IMR-90 (cell line): ENCODE measurements at places on chromosomes 4 and X. TPM values are rescaled to one million over a fixed set of nuclear protein-coding genes. Genes with fewer than 3 reads are reported as not detected.
A peak's percentile ranks its signal among the peaks of the same experiment; 100 is the strongest.

Gene FGD1
- total RNA-seq: 2.0 and 2.5 TPM in 2 replicates

- H3K36me3 ChIP-seq: no peaks in the 10 kb centered on the region
- no peaks in the 10 kb centered on the region for H3K4me1 ChIP-seq
- H3K4me3 ChIP-seq: no peak overlapping the region
- peak; percentile 96 for DNase-seq
Measured at GRCh38 chrX:44400588-44400987, 57.1 kb upstream of the EFHC2 start.

Gene DLG3
- total RNA-seq: 18.9 and 27.1 TPM in 2 replicates

- DNase-seq: no peak
- no peaks in the 10 kb centered on the region for H3K27me3 ChIP-seq
- H3K27ac ChIP-seq: no peak overlapping the region
- H3K4me1 ChIP-seq: no peaks in the 10 kb centered on the region
Measured at GRCh38 chrX:1521459-1521956, 15.5 kb downstream of the P2RY8 start.

GRCh38 chr4:106767991-106768390 is 268.1 kb downstream of the DKK2 start:
- no peak for DNase-seq
- H3K27me3 ChIP-seq: no peaks in the 10 kb centered on the region
- H3K4me1 ChIP-seq: no peaks in the 10 kb centered on the region
- H3K27ac ChIP-seq: no peak overlapping the region

DNA sequence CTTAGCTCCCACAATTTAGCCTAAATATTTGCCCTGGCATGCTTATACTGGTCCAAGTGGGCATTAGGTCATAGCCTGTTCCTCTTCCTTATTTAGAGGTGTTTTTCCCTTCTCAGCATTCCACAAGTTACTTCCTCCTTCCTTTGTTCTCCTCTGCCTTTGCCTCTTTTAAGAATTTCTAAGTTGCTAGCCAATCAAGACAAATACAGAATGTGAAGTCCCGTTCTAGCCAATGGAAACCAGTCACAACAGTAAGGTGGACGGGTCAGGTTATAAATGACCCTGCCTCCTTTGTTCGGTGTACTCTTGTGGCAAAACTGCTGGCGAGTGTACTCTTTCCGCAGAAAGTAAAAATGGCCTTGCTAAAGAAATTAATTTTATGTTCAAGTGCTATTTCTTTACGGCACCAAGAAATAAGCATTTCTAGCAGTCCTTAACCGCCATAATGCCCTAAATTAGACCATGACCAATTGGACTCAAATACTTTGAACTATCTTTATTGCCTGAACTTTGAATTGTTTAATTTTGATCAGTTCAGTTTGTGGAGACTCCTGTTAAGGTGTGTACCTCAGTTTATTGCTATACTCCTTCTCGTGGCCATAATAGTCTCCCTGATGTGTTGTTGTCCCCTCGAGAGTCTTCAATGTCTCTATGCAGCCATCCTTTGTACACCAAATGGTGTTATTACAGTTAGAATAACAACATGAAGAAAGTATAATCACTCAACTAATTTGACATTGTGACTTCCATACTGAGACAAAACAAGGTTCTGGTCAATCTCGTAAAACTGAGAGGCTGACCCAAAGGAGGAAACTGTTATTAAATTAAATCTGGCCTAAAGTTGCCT is 1.6 kb upstream of the HADH start:
- H3K4me3 ChIP-seq: no peak overlapping the region
- H3K4me1 ChIP-seq: no peaks in the 10 kb centered on the region
- no peak for DNase-seq

Gene SASH3
- total RNA-seq: not detected in 2 replicates

DNA sequence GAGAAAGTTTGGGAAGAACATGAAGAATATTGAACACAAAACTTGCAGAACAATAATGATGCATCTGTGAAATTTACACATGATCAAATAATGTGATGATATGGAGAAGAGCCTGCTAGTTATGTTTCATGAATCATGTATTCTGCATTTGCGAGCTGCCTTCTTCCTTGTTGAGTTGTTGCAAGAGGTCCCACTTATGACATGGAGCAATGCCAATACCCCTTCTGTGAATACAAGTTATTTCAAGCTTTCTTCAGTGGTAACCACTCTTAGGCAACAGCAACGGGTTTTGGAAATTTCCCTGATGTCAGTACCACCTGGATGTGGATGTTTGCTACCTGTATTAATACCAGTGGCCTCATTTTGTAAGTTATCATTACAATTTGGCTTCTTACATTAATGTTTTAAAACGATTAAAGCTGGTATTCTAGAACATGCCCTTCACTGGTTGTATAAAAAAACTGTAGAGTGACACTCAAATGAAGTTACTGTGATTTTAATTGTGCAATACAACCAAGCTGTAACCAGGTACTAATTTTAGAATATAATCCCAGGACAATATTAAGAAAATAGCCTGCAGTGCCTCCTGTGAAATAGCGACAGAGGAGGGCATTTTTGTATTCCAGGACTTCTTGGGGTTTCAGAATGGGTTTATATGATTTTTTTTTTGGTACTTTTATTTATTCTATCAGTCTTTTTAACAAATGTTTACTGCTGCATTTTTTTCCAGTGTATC is 25.3 kb downstream of the IQCM start:
- no peaks in the 10 kb centered on the region for H3K36me3 ChIP-seq
- H3K4me3 ChIP-seq: no peak overlapping the region
- DNase-seq: no peak
- no peak overlapping the region for H3K27ac ChIP-seq

Gene PPP1R2C
- not detected in 2 replicates for total RNA-seq

DNA sequence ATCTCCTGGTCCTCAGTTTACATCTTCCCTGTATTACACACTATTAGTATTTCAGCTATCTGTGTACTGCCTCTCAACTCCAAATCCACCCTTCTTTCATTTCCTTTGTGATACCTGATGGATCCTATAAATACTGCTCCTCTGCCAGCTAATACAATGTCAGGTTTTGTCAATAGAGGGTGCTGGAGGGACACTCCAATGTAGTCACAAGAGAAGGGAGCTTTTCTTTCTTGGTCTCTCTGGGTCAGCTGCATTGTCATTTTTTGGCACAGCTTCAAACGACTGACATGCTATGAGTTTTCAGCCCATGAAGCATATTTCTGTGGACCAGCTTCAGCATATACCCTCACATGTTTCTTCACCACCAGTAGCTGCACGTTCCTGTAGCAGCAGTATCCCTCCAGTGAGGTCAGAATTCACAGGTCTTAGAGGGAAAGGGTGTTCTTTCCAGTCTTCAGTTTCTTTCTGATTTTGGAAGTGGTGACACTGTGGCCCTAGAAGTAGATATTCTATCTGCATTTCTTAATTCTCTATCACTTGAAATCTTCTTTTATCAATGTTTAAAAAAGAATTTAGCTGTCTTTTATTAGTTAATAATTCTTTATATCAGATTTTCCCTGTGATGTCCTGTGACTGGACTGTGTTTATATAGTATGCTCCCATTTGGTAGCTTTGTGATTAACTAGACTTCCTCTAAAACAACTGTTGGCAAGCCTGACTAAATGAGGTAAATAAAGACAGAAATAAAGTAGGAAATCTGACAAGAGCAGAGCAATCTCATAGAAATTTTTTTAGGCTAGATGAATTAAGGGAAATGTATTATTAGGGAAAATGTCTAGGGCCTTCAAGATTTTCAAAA is 60.6 kb downstream of the GABRA2 start:
- H3K36me3 ChIP-seq: no peaks in the 10 kb centered on the region
- DNase-seq: peak; percentile 61

Gene TRIML1
- total RNA-seq: not detected in 2 replicates

Gene GRIPAP1
- 17.9 and 20.8 TPM in 2 replicates for total RNA-seq

Gene ATP8A1
- total RNA-seq: 0.36 and 0.83 TPM in 2 replicates

- no peaks in the 10 kb centered on the region for H3K36me3 ChIP-seq
- no peak for DNase-seq
- H3K4me1 ChIP-seq: peaks cover 3% of the 10 kb centered on the region; the same call in 1 of the 2 replicates
- no peak overlapping the region for H3K4me3 ChIP-seq
- no peaks in the 10 kb centered on the region; the same call in 1 of the 2 replicates for H3K27me3 ChIP-seq
- H3K27ac ChIP-seq: no peak overlapping the region
Measured at GRCh38 chr4:40492691-40493090, 137.0 kb downstream of the RBM47 start.
